Stimulated activated memory B cell treated with anti-CD40 and anti-IgM and Interleukin-4, amounts not matched to agents 10 μg/mL and 1 μg/mL and 100 μg/mL, for 72 hours (primary cell): ENCODE measurements at places on chromosomes 4 and X.

DNA sequence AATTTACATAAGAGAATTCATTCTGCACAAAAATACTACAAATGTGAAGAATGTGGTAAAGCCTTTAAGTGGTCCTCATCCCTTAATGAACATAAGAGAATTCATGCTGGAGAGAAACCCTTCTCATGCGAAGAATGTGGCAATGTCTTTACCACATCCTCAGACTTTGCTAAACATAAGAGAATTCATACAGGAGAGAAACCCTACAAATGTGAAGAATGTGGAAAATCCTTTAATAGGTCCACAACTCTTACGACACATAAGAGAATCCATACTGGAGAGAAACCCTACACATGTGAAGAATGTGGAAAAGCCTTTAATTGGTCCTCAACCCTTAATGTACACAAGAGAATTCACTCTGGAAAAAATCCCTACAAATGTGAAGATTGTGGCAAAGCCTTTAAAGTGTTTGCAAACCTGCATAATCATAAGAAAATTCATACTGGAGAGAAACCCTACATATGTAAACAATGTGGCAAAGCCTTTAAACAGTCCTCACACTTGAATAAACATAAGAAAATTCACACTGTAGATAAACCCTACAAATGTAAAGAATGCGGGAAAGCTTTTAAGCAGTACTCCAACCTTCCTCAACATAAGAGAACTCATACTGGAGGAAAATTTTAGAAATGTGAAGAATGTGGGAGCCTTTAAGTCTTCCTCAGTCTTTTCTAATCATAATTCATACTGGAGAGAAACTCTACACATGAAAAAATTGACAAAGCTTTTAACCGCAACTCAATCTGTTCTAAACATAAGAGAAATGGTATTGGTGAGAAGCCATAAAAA lies 37.4 kb downstream of the ZNF718 start:
- ATAC-seq, result no peak

- ATAC-seq, result no peak
Measured at GRCh38 chr4:165308166-165308565, 19.3 kb upstream of the MSMO1 start.

- no peak for ATAC-seq
Measured at GRCh38 chrX:143500751-143501150, 16.5 kb downstream of the SPANXN3 start.

DNA sequence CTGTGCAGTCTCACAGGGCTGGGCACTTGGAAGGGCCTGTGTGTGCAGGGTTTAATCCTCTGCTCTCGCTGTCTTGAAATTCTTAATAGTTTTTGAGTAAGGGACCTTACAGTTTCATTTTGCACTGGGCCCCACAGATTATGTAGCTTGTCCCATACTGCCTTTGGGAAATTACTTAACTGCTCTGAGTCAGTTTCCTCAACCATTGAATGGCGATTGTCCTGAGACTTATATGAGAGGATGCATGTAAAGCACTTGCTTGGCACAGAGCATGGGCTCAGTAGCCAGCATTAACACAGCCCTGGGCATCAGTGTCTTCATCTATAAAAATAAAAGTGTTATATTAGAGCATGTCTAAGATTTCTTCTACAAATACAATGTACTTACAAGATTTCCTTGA lies 55.8 kb downstream of the CLCN5 start:
- no peak for ATAC-seq

- ATAC-seq, result no peak
Measured at GRCh38 chrX:362351-362750, 24.4 kb downstream of the PPP2R3B start.

- ATAC-seq, result no peak
Measured at GRCh38 chrX:154779261-154779660, 16.6 kb downstream of the DKC1 start.

DNA sequence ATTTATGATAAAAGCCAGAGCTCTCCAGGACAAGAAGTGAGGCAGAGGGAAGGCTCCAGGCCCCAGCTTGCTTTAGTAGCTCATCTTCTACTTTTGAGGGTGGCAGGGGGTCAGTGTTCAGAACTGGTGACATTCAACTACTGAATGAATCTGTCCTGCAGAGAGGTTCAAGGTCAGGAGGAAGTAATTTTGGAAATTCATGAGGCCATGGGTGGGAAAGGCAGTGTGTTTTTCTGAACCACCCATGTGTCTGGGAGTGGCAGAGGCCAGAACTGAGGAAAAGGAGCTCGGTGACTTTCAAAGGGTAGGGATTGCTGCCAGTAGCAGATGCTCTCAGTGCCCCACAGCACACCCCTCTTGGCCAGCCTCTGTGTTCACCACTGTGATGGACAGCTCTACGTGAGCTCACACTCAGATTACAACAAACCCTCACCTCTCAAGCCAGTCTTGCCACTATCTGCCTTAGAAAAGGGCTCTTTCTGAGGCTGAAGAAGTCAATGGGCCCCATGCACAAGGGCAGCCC lies 571.2 kb downstream of the RAB28 start:
- ATAC-seq, result no peak

DNA sequence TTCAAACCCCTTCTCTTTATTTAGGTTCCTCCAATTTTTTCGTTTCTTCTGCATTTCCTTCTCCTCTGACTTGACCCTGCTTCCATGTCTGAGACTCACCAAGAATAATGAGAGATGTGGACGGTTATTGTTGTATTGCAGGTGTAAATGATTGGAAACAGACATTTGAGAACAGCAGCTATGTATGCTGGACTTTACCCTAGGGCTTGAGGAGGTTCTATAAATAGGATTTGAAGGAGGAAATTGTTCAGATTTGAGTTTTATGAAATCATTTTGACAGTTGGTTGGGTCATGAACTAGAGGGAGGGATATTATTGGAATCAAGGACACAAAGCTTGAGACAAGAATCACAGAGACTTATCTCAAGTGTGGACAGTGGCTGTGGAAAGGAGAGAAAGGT lies 614.6 kb upstream of the CPEB2 start:
- no peak for ATAC-seq

DNA sequence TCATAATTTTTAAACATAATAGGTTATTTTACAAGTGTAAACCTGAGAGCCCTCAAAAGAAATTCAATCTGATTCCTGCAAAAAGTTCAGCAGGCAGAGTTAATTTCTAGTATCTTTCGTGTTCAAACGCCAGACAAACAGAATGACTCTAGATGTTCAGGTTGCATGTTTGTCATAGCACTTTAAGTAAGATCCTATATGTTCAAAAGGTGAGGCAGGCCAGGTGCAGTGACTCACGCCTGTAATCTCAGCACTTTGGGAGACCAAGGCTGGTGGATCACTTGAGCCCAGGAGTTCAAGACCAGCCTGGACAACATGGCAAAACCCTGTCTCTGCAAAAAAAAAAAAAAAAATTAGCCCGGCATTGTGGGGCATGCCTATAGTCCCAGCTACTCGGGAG lies 1.1 kb upstream of the RASSF6 start:
- no peak for ATAC-seq
